ENCODE measurements at places on chromosomes 7 and 10.

GRCh38 chr10:123526356-123527064, 139.6 kb upstream of the GPR26 start:
- no peak for DNase-seq

GRCh38 chr10:85026878-85027467, 698.6 kb downstream of the CCSER2 start:
- DNase-seq, result no peak

- no peak for DNase-seq
Measured at GRCh38 chr10:25778646-25779045, 155.4 kb upstream of the MYO3A start.

DNA sequence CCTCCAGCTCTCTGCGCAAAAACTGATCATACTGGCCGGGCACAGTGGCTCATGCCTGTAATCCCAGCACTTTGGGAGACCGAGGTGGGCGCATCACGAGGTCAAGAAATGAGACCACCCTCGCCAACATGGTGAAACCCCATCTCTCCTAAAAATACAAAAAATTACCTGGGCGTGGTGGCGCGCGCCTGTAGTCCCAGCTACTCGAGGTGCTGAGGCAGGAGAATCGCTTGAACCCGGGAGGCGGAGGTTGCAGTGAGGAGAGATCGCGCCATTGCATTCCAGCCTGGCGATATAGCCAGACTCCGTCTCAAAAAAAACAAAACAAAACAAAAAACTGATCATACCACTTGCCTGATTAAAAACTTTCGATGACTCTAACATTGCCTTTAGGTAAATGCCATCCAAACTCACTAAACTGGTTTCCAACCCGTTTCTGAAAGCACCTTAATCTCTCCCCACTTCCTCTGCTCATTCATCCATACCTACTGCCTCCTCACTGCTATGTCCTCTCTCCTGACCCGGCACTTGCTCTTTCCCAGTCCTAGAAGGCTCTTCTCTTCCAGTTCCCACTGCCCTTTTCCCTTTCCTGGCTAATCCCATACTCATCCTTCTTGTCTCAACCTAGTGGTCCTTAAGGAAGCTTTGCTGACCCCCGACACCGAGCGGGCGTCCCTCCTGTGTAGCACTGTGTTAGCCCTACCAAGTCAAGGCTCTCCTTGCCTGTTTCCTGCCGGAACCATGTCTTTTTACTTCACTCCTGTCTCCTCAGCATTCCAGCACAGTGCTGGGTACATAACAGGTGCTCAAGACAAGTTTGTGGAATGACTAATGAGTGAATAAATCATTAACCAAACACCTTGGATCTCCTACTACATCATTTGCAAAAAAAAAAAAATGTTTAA, 686 bp upstream of the MIOS start:
- no peak for DNase-seq

- no peak for DNase-seq
Measured at GRCh38 chr10:121217331-121217730, 366.2 kb downstream of the WDR11 start.

GRCh38 chr7:8131694-8132605, 130.0 kb downstream of the ICA1 start:
- DNase-seq, result no peak

- no peak for DNase-seq
Measured at GRCh38 chr10:121098211-121098610, 247.0 kb downstream of the WDR11 start.

DNA sequence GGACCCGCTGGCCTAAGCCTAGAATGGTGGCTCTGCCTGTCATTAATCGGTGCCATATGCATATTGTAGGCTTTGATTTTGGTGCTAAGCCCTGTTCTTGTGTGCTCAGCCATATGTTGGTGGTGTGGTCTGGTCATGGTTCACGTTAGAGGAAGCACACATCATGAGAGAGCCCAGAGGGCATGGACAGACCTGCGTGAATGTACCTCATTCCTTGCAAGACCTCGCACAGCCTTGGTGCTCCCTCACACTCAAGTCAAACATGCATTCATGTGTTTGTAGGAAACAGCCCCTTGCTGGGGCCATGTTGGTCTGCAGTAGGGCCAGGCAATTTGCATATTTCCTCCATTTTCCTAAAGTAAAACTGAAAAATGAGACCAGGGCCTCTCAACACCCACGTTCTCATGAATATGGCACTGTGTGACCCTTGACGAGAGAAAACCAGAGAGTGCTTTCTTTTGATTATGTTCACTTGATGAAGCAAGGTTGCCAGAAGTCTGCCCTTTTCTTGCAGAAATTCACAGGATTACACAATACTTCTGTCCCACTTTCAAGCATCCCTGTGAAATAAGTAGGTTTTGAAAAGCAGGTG, 268.7 kb downstream of the CELF2 start:
- DNase-seq, result no peak

DNA sequence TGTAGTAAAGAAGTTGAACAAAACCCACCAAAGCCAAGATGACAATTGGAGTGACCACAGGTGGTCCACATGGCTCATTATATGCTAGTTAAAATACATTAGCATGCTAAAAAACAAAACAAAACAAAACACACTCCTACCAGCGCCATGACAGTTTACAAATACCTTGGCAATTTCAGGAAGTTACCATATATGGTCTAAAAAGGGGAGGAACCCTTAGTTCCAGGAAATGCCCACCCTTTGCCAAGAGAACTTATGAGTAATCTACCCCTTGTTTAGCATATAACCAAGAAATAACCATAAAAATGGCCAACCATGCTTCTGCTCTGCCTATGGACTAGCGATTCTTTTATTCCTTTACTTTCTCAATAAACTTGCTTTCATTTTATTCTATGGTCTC, 979.1 kb upstream of the POT1 start:
- no peak for DNase-seq

DNA sequence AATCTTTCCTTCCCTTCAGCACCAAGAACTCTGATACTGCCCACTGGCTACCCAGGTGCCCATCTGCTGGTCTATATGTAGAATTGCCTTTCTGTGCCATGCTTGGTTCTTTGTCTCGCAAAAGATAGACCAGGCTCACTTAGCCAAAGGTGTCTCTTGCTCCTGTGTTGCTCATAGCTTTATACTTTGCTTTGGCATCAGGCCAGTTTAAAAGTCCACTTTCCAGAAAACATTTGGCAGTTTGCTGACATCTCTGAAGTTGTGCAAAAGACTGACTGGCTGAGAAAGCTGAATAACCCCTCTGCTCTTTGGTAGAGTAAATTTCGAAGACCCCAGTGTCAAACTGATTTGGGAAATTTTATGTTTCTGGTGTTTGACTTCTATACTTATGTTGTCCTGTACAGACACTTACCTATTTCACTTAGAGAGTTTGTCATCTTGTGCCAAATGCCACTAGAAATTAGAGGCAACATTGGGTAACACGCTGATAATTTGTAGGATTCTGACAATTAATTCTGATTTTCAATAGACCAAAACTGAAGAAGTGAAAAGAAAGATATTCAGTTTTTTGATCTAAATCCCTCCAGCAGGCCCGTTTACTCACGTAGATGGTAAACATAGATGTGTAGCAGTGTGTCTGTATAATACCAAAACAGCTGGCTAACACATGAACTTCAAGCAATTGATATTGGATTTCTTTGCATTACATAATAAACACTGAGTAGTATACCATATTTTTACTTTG, 91.1 kb downstream of the CPED1 start:
- peak; percentile 22 for DNase-seq

DNA sequence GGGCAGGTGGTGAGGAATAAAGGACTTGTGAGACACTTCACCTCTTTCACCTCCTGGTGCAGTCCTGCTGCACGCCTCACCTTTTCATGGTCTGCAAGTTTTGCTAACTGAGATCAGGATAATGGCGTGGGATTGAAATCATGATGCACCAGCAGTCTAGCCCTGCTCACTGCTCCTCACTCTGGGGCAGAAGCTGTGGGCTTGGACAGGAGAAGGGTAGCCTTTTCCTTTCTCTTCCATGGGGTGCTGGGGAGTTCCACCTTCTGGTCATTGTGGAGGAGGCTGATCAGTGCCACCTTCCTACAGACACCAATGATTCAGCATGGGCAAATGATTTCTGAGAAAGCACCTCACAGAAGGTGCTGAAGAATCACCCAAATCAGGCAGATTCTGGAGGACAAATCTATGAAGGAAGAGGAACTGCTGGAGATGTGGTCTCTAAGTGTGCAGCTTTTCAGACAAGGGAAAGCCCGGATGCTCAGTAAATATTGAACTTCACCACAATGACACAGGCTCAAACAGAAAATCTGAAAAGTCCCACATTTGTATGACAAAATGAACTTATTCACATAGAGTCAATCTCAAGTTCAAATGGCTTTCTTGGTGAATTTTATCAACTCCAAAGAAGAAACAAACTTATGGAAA, 19.7 kb downstream of the MBL2 start:
- no peak for DNase-seq

GRCh38 chr10:61356354-61356753, 96.8 kb downstream of the TMEM26 start:
- DNase-seq, result no peak

DNA sequence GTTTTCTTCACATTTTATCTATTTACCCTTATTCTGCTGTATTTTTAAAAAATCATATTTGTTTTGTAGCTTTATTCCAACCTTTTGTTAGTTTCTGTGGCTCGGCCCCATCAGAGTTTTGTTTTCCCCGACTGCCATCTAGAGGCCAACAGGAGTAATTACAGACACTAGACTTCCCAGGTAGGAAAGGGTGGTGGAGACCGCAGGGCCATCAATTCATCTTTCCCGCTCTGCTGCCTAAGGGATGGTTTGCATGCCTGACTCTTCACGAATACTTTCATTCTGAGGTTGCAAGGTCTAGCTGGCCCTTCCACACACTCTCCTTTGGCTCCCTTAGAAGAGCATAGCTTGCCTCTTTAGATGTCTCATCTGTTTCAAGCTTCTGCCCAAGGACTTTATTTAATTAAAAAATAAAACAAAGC, 38.3 kb downstream of the LYZL2 start:
- DNase-seq, result peak; percentile 49

DNA sequence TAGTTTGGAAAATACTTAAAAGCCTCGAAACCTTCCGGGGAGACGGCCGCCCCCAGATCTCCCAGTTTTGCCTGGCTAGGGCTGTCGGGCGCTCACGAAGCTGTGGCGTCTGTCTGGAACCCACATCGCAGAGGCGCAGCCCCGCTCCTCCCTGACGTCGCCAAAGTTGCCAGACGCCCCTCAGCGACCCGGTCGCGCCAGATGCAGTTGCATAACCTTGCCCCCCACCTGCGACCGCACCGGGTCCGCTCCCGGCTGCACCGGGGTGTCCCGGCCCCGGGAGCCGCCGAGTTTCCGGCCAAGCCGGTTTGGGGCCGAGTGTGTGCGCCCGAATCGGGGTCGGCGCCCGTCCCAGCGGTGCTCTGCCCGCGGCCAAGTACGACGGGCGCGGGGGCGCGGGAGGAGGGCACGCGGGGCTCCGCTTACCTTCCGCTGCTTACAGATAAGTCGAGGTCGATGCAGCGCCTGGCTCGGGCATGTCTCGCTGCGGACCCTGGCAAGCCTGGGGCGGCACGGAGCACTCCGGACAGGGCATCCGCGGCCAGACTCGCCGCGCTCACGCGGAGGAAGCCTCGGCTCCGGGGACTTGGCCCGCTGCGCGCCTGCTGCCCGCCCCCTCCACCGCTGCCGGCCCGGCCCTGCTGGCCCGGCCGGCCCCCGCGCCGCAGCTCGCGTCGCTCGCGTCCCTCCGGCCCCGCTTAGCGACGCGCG, 665 bp downstream of the INSYN2A start:
- DNase-seq, result peak; percentile 25

- no peak for DNase-seq
Measured at GRCh38 chr7:45240926-45241325, 83.3 kb downstream of the RAMP3 start.

DNA sequence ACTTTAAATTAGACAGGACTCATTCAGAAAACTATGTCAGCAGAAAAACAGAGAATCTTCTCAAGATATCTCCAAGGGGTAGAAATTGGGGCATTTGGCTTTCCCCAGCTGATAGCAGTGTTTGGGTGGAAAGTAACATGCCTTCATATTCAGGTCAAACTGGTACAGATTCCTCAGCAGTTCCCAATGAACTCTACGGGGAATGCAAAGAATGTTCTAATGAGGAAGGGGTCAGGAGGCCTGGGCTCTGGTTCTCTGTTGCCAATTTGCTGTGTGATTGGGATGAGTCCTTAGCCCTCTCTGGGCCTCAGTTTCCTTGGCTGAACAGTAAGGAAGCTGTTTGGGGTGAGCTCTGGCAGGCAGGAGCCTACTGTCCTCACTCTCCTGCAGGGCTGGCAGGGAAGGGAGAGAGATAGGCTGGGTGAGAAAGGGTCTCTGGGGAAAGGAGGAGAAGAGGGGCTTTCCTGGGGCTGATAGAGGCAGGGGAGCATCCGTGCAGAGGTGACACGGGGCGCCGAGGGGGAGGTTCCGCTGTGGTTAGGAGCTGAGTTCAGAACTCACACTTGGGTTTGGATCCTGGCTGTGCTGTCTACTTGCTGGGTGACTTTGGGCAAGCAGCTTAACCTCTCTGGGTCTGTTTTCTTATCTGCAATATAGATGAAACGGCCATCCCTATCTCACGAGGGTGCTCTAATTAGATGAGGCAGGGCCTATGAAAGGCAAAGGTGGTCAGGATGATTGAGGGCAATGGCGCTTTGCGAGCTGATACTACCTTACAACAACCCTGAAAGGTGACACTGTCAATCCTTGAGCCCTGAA, 45.1 kb downstream of the SPOCK2 start:
- no peak for DNase-seq

DNA sequence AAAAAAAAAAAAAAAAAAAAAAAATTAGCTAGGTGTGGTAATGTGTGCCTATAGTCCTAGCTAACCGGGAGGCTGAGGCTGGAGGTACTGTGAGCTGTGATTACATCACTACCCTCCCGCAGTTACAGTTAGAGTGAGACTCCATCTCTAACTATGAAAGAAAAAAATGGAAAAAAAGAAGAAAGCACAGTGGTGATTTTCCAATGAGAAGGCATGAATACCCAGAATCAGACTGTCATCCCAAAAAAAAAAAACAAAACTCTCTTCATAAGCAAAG, 269.9 kb upstream of the MKLN1 start:
- DNase-seq, result no peak

- DNase-seq, result no peak
Measured at GRCh38 chr10:80484676-80485075, 30.6 kb downstream of the TSPAN14 start.

- no peak for DNase-seq
Measured at GRCh38 chr10:130652964-130653578, 516.9 kb downstream of the GLRX3 start.

DNA sequence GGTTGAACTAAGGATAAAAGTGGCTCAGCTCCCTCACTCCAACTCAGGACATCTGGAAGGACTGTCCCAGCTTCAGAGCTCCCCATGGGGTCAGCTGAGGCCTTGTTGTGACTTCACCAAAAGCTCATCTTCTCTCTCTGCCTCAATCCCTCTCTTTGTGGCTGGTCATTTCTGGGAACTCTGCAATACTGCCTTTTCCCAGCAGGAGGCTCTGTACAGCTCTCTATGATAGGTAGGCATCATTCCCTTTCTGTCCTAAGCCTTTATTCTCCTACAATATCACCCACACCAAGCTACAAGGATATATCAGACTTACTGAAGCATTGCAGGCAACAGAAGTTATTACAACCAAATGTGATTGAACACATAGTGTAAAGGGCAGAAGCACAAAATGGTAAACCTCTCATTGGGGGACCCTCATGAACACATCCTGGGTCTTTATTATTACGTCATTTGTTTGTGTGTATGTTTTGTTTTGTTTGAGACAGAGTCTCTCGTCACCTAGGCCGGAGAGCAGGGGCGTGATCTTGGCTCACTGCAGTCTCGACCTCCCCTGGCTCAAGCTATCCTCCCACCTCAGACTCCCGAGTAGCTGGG, 36.7 kb upstream of the PRPS1L1 start:
- DNase-seq, result peak; percentile 5

GRCh38 chr7:22278660-22279059, 78.3 kb downstream of the RAPGEF5 start:
- DNase-seq, result no peak

- no peak for DNase-seq
Measured at GRCh38 chr10:100888957-100889356, 23.8 kb upstream of the SLF2 start.

All from AG10803 (cell line).